ENCODE measurements at places on chromosomes 4 and X.

GRCh38 chr4:20391198-20391597 is 139.5 kb downstream of the SLIT2 start:
- DNase-seq = no peak

- no peak for DNase-seq
Measured at GRCh38 chr4:160353548-160353947, 1250.7 kb downstream of the RAPGEF2 start.

DNA sequence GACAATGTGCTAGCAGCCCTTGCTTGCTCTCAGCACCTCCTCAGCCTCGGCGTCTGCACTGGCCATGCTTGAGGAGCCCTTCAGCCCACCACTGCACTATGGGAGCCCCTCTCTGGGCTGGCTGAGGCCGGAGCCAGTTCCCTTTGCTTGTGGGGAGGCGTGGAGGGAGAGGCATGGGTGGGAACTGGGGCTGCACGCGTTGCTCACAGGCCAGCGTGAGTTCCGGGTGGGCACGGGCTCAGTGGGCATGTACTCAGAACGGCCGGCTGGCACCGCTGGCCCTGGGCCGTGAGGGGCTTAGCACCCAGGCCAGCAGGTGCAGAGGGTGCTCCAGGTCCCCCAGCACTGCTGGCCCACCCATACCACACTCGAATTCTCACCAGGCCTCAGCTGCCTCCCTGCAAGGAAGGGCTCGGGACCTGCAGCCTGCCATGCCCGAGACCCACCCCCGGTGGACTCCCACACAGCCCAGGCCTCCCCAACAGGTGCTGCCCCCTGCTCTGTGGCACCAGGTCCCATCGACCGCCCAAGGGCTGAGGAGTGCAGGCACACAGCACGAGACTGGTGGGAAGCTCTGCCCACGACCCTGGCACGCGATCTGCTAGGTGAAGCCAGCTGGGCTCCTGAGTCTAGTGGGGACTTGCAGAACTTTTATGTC is 100.3 kb downstream of the SLC39A8 start:
- no peak for DNase-seq

DNA sequence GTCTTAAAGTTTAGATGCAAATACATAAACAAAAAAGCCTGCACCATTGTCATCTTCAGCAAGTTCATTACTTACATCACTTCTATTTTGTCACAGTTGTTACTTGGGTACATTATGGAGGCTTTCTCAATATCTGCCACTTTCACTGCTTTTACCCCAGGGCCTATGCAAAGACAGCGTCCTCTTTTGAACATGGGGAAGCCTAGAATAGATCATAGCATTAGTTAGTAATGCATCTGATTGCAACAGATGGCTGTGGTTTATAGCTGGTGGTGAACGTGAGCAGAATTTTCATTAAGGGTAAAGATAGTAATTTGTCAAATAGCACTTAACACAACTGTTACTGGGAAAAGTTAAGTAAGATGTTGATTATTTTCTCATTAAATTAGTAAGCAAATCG is 729 bp downstream of the CXCL11 start:
- DNase-seq = no peak

DNA sequence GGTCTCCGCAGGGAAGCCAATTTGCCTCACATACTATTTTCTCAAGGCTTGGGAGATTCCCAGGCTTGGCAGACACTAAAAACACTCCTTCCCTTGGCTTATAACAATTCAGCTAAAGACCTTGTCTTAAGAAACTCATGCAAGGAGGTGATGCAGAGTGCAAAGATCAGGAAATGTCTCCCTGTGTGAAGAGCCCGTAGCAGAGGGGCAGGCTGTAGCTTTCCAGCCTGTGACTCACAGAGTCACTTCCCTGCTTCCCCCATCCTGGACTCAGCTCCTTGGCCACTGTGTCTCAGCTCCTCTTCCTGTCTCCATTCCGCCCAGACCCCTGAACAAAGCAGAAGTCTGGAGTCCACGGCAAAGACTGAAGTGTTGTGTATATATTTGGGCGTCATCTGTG is 56.1 kb downstream of the KDR start:
- peak; percentile 9 for DNase-seq
